Transverse colon (tissue), 4 donors: ENCODE measurements at places on chromosomes 11 and 22. TPM values are rescaled to one million over a fixed set of nuclear protein-coding genes. Genes with fewer than 3 reads are reported as not detected.
A peak's percentile ranks its signal among the peaks of the same experiment; 100 is the strongest.

DNA sequence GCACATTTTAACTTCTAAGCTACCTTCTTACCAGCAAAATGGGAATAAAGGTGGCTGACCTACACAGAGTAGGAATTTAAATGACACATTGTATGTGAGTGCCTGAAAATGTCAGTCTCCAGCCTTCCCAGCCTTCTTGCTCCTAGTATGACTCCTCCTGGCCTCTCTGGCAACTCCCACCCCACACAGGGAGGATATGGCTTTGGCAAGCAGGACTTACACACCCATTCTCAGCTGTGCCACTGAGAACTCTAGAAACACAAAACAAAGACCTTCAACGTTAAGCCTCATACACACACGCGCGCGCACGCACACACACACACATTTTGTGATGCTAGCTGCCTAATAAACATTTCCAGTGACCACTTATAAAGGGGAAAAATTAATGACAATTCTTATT is 65.8 kb downstream of the PACSIN2 start:
- H3K27me3 ChIP-seq = no peaks in the 10 kb centered on the region
- no peaks in the 10 kb centered on the region for H3K36me3 ChIP-seq
- no peak overlapping the region for H3K27ac ChIP-seq
- no peak for DNase-seq
- H3K4me1 ChIP-seq = peaks cover 65% of the 10 kb centered on the region

- peaks cover 8% of the 10 kb centered on the region for H3K27me3 ChIP-seq
- no peaks in the 10 kb centered on the region for H3K4me1 ChIP-seq
- no peak for DNase-seq
- no peak overlapping the region for H3K27ac ChIP-seq
- no peak overlapping the region for H3K4me3 ChIP-seq
Observed at GRCh38 chr11:8028766-8029165, 41.6 kb downstream of the EIF3F start.

OR51Q1 gene
- total RNA-seq = not detected

KRTAP5-8 gene
- 0.41 TPM for total RNA-seq

GRCh38 chr11:30735946-30736345 is 149.8 kb upstream of the MPPED2 start:
- H3K4me1 ChIP-seq = peaks cover 5% of the 10 kb centered on the region
- no peak for DNase-seq
- no peak overlapping the region for H3K4me3 ChIP-seq
- H3K27me3 ChIP-seq = no peaks in the 10 kb centered on the region
- no peak overlapping the region for H3K27ac ChIP-seq

SLC7A4 gene
- total RNA-seq = not detected

SLC5A1 gene
- 32.1 TPM for total RNA-seq

OR6T1 gene
- not detected for total RNA-seq

EIF4G2 gene
- total RNA-seq = 357 TPM

- no peak for DNase-seq
- no peak overlapping the region for H3K27ac ChIP-seq
- H3K4me3 ChIP-seq = no peak overlapping the region
- H3K36me3 ChIP-seq = no peaks in the 10 kb centered on the region
Observed at GRCh38 chr11:134358856-134359490, 27.2 kb downstream of the GLB1L2 start.

DNA sequence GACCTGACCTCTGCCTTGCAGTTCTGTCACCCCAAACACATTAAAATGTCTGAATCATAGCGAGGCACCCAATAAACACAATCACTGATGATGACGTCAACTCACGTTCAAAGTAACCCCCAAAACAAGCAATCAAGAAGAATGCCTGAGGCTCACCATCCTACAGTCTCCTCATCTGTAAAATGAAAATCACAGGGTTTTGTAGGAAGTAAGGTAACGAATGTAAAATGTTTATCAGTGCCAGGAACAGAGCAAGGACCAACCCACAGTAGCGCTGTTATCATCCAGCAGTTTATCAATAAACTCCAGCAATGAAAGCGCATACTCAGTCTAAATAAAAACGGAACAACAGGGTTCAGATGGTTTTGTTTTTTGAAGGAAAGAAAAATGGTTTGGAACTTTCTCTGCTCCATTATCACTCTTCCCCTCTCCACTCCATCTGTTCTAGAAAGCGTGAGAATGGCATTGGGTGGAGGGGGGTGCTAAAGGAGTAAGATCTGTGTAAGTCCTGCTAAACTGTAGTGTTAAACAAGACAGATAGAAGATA is 110.5 kb downstream of the MICAL3 start:
- H3K4me3 ChIP-seq = no peak overlapping the region
- H3K27me3 ChIP-seq = no peaks in the 10 kb centered on the region
- H3K27ac ChIP-seq = peak overlapping the region; percentile 13
- H3K4me1 ChIP-seq = peaks cover 8% of the 10 kb centered on the region
- H3K36me3 ChIP-seq = no peaks in the 10 kb centered on the region

GRCh38 chr11:84612645-84613044 is 1014.5 kb downstream of the DLG2 start:
- H3K27me3 ChIP-seq = no peaks in the 10 kb centered on the region
- H3K4me3 ChIP-seq = no peak overlapping the region
- H3K27ac ChIP-seq = no peak overlapping the region
- no peaks in the 10 kb centered on the region for H3K4me1 ChIP-seq
- H3K36me3 ChIP-seq = no peaks in the 10 kb centered on the region
